Activated CD4-positive, alpha-beta T cell treated with anti-CD3 and anti-CD28 coated beads, Interleukin-2, Interleukin-6, amounts not matched to agents 100 ng/mL and 50 ng/mL, durations not matched to agents 16 hours and 8 hours (primary cell): ENCODE measurements at places on chromosomes 6 and 20.

DNA sequence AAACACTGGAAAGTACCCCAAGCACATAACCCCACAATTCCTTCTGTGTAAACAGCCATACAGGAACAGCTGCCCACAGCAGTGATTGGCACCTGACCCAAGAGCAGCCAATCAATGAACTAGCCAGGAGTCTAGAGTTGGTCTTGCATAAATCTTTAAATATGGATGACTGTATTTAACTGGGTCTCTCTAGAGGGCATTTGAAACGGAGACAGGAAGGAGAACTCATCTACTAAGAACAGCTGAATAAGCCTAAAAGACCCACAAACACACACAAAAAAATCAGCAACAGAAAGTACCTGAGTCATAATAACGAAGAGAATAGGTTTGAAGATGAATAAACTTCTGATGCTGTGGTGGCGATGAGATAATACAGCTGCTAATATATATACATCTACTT, 49.0 kb upstream of the ASF1A start:
- peak; percentile 80 for DNase-seq

DNA sequence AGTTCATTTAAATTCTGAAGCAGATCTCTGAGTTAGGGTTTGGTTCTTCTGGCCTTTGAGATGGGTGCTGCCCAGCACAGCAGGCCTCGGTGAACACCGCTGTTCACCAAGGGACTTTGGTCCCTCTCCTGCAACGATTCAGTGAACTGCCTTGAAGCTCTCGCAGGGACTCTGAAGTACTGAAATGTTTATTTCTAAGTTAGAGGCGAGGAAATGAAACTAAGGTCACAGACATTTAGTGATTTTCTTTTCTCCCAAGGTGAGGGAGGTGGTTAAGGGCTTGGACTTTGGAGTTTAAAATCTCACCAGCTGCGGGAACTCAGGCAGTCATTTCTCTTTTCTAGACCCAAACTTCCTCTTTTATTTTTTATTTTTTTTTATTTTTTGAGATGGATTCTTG, 26.2 kb downstream of the E2F3 start:
- DNase-seq, result no peak

DNA sequence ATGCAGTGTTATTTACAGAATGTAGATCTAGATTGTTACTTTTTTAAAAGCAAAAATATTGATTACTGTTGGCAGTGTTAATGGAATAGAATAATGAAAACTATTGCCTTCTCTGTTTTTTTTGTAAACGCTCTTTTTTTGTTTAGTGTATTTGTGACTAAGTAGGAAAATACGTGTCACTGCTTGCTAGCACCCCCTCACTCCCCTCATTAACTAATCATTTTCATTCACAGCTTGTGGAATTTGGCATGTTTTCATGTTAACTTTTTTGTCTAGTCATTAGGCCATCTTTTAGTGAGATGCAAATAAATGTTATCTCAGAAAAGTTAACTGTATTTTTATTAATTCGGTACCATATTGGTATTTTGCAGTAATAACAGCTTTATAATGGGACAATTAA, 29.8 kb downstream of the ADGRG6 start:
- no peak for DNase-seq

DNA sequence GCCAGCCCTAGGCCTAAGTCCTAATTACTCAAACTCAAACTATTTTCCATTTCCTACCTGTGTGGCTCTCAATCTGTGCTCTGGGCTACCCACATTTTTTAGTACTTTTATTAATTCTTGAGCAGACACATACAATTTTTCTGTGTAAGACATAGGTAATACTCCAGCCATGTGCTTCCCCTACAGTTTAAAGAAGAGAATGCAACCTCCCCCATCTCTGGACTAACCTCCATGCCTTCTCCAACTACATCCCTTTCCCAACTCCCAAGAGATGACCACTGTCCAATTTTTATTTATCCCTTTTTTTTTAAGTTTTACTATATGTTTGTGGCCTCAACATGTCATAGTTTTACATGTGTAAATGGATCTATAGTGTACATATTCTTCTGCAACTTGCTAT, 5.8 kb downstream of the HMGN4 start:
- no peak for DNase-seq

- no peak for DNase-seq
Measured at GRCh38 chr20:57831993-57832585, 122.3 kb upstream of the PMEPA1 start.

DNA sequence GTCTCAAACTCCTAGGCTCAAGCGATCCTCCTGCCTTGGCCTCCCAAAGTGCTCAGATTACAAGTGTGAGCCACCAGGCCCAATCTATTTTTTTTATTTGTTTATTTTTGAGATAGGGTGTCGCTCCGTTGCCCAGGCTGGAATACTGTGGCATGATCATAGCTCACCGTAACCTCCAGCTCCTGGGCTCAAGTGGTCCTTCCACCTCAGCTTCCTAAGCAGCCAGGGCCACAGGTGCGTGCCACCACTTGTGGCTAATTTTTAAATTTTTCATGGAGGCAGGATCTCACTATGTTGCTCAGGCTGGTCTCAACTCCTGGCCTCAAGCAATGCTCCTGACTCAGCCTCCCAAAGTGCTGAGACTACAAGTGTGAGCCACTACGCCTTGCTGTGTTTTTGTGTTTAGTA, 9.8 kb downstream of the KIF3B start:
- DNase-seq, result no peak
